ENCODE measurements at places on chromosomes 1 and 21. TPM values are rescaled to one million over a fixed set of nuclear protein-coding genes. Genes with fewer than 3 reads are reported as not detected.
A peak's percentile ranks its signal among the peaks of the same experiment; 100 is the strongest.

- DNase-seq, result no peak
These were observed 120.8 kb upstream of the RRP15 start for GRCh38 chr1:218164111-218164929.

- no peak for DNase-seq
These were observed 12.9 kb downstream of the MIIP start for GRCh38 chr1:12032161-12032621.

DNA sequence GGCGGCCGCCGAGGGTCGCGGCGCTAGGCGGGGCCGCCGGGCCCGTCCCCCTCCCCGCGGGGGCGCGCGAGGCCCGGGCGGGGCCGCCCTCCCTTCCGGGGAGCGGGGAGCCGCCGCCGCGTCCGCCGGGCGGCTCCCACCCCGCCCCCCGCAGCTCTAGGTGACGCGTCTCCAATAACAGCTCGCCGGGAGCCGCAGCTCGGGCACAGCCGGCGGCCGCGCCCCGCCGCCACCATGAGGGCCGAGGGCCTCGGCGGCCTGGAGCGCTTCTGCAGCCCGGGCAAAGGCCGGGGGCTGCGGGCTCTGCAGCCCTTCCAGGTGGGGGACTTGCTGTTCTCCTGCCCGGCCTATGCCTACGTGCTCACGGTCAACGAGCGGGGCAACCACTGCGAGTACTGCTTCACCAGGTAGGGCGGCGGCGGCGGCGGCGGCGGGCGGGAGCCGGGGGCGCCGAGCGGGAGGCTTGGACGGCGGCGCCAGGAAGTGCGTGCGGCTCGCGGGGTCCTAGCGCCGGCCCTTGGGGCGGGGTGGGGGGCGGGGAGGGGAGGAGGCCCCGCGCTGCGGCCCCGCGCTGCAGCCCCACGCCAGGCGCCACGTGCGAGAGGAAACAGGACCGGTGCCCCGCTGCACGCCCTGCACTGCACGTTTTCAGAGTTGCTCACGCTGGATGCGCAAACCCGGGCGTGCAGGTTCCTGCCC, at the start of gene SMYD2:
SMYD2 (plus strand) TSS at position 139 of the 699 bp plus-strand sequence; CDS start at position 235, 96 bp downstream.
- DNase-seq, result peak; percentile 69

- no peak for DNase-seq
These were observed 11.5 kb upstream of the MYOC start for GRCh38 chr1:171663854-171664575.

CTSK gene
- 22.9 TPM for polyA plus RNA-seq

ATP6V1G3 gene
- polyA plus RNA-seq, result 6.7 TPM
